Pancreas (tissue), 10 donors: ENCODE measurements at places on chromosomes 11 and 22. TPM values are rescaled to one million over a fixed set of nuclear protein-coding genes. Genes with fewer than 3 reads are reported as not detected.

- no peak for DNase-seq
Measured at GRCh38 chr22:45866126-45866645, 110.8 kb downstream of the WNT7B start.

- no peak for DNase-seq
Measured at GRCh38 chr22:24428751-24429410, 1.5 kb downstream of the ADORA2A start.

GRCh38 chr11:111186308-111186915 lies 59.1 kb upstream of the POU2AF2 start:
- no peak for DNase-seq

DNA sequence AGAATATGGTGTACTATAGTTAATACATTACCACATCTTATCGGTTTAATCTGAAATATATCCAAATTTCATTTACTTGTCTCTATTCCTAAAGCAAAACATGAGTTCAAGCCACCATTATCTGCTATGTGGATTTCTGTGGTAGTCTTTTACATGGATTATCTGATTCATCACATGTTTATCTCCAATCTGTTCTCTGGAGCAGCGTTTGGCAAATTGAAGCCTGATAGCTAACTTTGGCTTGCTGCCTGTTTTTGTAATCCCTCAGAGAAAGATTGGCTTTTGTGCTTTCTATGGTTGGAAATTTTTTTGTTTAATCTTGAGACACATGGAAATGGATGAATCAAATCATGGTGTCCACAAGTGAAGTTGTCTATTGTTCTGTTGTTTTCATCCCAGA lies 274.3 kb downstream of the JRKL start:
- DNase-seq: no peak

GRCh38 chr11:23509023-23509422 lies 648.7 kb upstream of the CCDC179 start:
- no peak for DNase-seq

- DNase-seq: no peak
Measured at GRCh38 chr11:67060111-67060522, 3.5 kb downstream of the RHOD start.

DNA sequence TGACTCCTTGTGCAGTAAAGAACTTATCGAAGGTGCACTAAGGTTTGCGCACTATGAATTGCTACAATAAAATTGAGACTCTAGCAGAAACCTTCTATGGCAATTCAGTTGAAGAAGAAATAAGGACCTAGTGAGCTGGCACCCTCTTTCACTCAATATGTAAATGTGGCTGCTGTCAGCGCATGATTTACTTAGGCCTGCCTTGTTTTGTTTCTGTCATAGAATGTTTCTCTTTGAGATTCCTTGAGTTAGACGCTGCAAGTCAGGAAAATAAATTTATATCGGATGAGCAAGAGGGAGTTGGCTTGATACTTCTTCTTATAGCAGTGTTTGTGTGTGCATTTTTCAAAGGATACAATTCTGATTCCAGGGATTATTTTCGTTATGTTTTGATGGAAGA lies 322.1 kb downstream of the BLID start:
- no peak for DNase-seq

DNA sequence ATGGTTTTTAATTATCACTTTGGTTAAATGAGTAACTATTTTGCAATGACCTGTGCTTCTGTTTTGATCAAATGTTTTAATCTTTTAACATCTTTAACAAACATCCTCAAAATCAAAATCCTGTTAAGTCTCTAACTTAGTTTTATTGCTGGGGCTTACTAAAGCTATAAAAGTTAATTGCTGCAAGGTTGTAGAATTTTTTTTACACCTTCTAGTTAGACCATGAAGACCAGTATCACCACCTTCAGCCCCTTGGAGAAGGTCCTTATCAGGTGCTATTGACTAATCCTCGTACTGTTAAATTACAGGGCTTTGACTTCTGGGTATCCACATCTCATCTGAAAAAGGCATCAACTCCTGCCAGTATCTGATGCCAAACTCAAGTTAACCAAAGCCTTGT lies 12.3 kb upstream of the CABP2 start:
- DNase-seq: no peak

DNA sequence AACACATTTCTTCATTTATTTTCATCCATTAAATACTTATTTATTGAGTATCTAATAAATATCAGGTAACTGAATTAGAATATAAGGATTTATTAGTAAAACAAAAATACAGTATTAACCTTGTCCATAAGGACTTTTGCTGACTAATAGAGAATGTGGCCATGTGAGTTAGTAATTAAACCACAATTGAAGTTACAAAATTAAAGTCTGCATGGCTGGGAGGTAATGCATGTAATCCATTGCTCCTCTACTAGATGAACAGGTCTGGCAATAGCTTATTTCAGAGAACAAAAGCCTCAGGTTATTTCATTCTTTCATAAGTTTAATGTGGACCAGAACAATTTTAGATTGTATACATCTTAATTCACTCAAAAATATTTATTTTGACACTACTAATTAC lies 9.9 kb upstream of the CARD18 start:
- no peak for DNase-seq

GRCh38 chr22:36860821-36861659 lies at the start of gene NCF4:
NCF4 (plus strand) TSS chr22:36861006; CDS start chr22:36861172, 166 bp downstream.
- no peak for DNase-seq

- DNase-seq: no peak
Measured at GRCh38 chr11:10590218-10590915, 21.9 kb upstream of the LYVE1 start.

- no peak for DNase-seq
Measured at GRCh38 chr11:45851228-45851627, 4.0 kb downstream of the CRY2 start.

GRCh38 chr11:88202498-88202897 lies 27.3 kb upstream of the RAB38 start:
- DNase-seq: no peak

- no peak for DNase-seq
Measured at GRCh38 chr11:125649465-125650166, 24.7 kb downstream of the CHEK1 start.

GRCh38 chr11:2217211-2218030 lies 45.8 kb upstream of the TH start:
- DNase-seq: no peak

- no peak for DNase-seq
Measured at GRCh38 chr22:24950272-24950902, 2.1 kb upstream of the KIAA1671 start.

- no peak for DNase-seq
Measured at GRCh38 chr11:17343257-17343656, 8.3 kb upstream of the NCR3LG1 start.

DNA sequence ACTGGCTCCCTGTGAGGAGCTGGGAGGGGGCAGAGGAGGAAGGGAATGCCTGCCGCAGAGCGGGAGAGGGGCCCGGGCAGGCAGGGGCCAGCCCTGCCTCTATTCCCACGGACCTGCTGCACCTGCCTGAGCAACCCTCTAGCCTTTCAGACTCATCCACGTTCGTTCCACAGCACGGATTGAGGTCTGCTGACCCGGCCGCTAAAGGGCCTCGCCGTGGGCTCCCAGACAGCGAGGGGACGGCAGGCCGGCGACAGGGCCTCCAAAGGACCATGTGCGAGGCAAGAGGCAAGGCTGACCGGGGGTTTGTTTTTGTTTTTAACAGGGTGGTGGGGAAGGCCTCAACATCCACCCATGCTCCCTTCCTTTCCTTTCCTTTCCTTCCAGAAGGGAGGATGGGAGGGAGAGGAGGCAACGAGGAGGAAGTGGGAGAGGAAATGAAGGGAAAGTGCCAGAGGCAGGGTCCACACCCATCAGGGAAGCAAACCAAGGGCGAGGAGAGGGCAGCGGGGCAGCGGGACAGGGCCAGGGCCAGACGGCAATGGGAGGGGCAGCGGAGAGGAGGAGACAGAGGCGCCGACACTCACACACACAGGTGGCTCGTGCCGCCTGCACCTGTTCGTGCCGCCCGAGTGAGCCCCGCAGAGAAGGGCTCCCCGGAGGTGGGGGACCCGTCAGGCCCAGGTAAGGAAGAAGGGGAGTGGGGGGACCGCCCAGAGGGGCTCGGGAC lies 7.5 kb downstream of the LRFN4 start:
- DNase-seq: no peak

The KRTAP5-10 gene
- polyA plus RNA-seq: 0.53 TPM

The MOV10L1 gene
- 0.23 TPM for polyA plus RNA-seq

The GSTT2B gene
- 59.8 TPM for polyA plus RNA-seq

The OR52I2 gene
- not detected for polyA plus RNA-seq

The TYMP gene
- 36.0 TPM for polyA plus RNA-seq

The H19 gene
- polyA plus RNA-seq: 809 TPM

The IL10RA gene
- 1.8 TPM for polyA plus RNA-seq
